ENCODE measurements at places on chromosomes 2 and 18. TPM values are rescaled to one million over a fixed set of nuclear protein-coding genes. Genes with fewer than 3 reads are reported as not detected.

DCC gene
- total RNA-seq = not detected

DPP10 gene
- total RNA-seq = not detected

ZNF892 gene
- total RNA-seq = 6.2 TPM

RPS27A gene
- total RNA-seq = 747 TPM

REG3A gene
- not detected for total RNA-seq

GRCh38 chr2:85215448-85216401, 82.5 kb downstream of the TCF7L1 start:
- no peaks in the 10 kb centered on the region for H3K4me1 ChIP-seq
- DNase-seq = no peak
- peaks cover 44% of the 10 kb centered on the region for H3K27me3 ChIP-seq
- H3K27ac ChIP-seq = no peak overlapping the region
- no peak overlapping the region for H3K4me3 ChIP-seq

- DNase-seq = no peak
- H3K4me1 ChIP-seq = no peaks in the 10 kb centered on the region
- H3K36me3 ChIP-seq = no peaks in the 10 kb centered on the region
- H3K4me3 ChIP-seq = no peak overlapping the region
- H3K27me3 ChIP-seq = peaks cover 26% of the 10 kb centered on the region
Measured at GRCh38 chr18:75351409-75351808, 76.1 kb downstream of the SMIM21 start.

- H3K4me3 ChIP-seq = no peak overlapping the region
- H3K36me3 ChIP-seq = no peaks in the 10 kb centered on the region
- H3K4me1 ChIP-seq = no peaks in the 10 kb centered on the region
- DNase-seq = no peak
- peaks cover 27% of the 10 kb centered on the region for H3K27me3 ChIP-seq
Measured at GRCh38 chr18:63253428-63254372, 65.9 kb downstream of the BCL2 start.

DNA sequence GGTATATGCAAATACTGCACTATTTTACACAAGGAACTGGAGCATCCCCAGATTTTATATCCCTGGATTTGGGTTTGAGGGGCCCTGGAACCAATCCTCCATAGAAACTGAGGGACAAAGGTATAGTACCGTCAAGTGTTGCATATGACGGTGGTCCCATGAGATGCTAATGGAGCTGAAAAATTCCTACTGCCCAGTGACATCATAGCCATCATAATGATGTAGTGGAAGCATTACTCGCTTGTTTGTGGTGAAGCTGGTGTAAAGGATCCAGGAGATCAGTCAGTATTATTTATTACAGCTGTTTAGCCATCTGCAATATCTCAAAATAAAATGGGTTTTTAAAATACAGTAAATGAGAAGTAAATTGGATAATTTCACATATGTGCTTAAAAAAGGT, 496.6 kb upstream of the HS6ST1 start:
- no peaks in the 10 kb centered on the region for H3K36me3 ChIP-seq
- DNase-seq = no peak
- H3K4me3 ChIP-seq = no peak overlapping the region
- H3K4me1 ChIP-seq = no peaks in the 10 kb centered on the region
- no peaks in the 10 kb centered on the region for H3K27me3 ChIP-seq

DNA sequence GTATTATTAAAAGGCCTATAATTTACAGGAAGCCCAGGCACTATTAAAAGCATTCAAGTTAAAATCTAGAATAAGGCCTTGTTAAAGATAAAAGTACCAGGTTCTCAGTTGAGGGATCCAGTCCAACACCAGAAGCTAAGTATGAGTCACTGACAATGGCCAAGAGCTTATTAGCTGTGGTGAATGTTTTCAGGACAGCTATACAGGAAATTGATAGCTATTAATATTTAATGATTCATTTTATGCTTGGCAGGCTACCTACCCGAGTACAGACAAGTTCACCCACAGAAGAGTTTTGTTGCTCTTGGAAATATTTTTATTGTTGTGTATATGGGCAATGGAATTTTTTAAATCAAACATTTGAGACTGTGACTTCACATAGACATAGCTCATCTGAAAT, 729.6 kb upstream of the ZNF804A start:
- no peaks in the 10 kb centered on the region for H3K27me3 ChIP-seq
- no peak overlapping the region for H3K27ac ChIP-seq
- no peak overlapping the region for H3K4me3 ChIP-seq
- DNase-seq = no peak
- no peaks in the 10 kb centered on the region for H3K4me1 ChIP-seq

DNA sequence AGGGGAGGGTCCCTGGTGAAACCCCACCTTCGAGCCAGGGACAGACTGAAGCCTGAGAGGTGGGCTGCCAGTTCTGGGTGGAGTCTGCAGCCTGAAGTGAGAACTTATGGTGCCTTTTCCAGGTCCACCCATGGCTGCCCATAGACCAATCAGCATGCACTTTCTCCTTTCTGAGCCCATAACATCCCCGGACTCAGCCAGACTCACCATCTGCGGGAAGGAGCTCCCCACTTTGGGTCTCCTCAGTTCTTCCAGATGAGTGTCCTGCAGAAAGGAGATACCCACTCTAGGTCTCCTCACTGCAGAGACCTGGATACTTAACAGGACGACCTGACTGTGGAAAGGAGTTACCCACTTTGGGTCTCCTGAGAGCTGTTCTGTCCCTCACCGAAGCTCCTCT, 1673.4 kb upstream of the TMEFF2 start:
- no peaks in the 10 kb centered on the region for H3K36me3 ChIP-seq
- H3K4me1 ChIP-seq = no peaks in the 10 kb centered on the region
- H3K4me3 ChIP-seq = no peak overlapping the region
- no peaks in the 10 kb centered on the region for H3K27me3 ChIP-seq
- DNase-seq = no peak

DNA sequence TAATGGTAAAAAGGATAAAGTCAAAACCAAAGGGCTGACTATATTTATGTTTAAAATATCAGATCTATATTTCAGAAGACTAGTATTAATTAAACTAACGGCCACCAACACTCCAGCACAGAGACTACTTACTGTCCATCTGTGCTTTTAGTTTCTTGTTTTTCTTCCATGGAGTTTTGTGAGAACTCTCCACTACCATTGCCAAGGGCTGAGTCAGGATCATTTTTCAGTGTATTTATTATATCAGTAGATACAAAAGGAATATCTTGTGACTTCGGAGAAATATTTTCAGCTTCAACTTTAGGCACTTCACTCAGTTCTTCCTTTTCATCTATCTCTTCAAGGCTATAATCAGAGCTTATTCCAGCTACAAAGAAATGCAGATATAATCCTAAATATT, 79.1 kb upstream of the GRB14 start:
- H3K4me1 ChIP-seq = peaks cover 17% of the 10 kb centered on the region
- no peak overlapping the region for H3K27ac ChIP-seq
- peaks cover 7% of the 10 kb centered on the region for H3K36me3 ChIP-seq
- no peak for DNase-seq

DNA sequence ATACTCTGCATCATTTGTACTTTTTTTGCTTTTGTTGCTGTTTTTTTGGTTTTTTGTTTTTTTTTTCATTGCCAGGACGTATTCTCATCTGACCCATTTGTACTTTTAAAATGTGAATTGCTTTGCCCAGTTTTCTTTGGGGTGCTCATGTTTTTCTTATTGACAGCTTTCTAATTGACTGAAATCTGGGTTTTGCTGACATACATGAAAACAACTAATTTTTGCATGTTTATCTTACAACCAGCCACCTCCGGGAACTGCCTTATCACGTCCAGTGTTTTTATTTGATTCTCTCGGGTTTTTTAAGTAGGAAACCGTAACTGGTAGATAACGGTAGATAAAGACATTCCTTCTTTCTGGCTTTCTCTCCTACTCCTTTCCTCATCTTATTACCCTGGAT, 38.6 kb downstream of the SNORC start:
- H3K27me3 ChIP-seq = no peaks in the 10 kb centered on the region

DNA sequence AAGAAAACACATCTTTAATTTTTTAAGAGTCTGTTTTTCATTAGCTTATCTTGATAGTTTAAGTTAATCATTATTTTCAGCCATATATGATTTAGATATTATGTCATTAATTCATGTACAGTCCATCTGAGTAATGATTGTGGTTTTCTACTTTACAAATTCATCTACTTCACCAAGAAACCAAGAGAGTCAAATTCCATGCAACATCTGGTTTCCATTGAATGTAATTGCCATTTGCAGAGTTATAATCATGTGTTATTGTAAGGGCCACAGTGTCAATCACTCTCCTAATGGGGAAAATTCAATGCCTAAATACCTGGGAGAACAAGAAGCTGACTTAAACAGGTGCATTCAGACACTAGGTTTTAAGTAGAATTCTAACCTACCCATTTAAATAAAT, 217.2 kb upstream of the OSR1 start:
- H3K4me3 ChIP-seq = no peak overlapping the region
- no peaks in the 10 kb centered on the region for H3K36me3 ChIP-seq
- H3K27ac ChIP-seq = no peak overlapping the region
- H3K4me1 ChIP-seq = peaks cover 11% of the 10 kb centered on the region
- no peak for DNase-seq
- H3K27me3 ChIP-seq = peaks cover 16% of the 10 kb centered on the region

GRCh38 chr2:32714521-32714920, 86.7 kb downstream of the TTC27 start:
- no peaks in the 10 kb centered on the region for H3K27me3 ChIP-seq
- no peaks in the 10 kb centered on the region for H3K36me3 ChIP-seq
- no peak overlapping the region for H3K27ac ChIP-seq
- no peaks in the 10 kb centered on the region for H3K4me1 ChIP-seq
- no peak overlapping the region for H3K4me3 ChIP-seq

DNA sequence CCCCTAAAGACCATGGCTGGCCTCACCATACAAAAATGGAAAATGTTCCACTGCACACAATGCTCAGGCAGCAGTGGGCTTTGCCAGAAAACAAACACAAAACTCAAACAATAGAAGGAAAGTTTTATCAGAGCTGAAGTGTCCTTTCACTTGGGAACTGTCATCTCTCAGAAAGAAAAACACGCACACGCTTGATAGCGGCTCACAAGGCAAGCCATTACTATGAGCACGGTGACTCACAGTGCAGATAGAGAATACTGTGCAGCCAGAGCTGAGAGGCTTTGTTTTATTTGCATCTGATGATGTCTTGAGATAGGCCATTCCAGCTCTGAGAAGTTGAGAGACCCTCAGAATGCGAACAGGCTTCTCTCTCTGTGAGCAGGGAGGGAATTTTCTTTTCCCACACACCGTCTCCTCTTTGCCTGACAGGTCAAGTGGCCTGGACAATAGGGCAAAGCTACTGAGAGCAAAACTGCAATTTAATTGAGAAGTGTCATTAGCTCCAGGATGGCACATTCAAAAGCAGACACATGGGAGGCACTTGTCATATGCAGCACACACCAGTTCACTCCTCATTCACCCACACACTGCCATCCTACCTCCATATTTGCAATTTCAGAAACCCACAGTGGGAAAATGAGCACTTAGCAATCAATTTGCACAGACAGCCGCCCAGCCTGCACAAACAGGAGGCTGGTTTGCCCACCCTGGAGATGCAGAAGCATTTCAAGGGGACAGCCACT, 236.6 kb downstream of the SS18 start:
- H3K27ac ChIP-seq = no peak overlapping the region
- no peak for DNase-seq
- peaks cover 74% of the 10 kb centered on the region for H3K27me3 ChIP-seq
- H3K4me1 ChIP-seq = no peaks in the 10 kb centered on the region
- H3K36me3 ChIP-seq = no peaks in the 10 kb centered on the region
- H3K4me3 ChIP-seq = no peak overlapping the region
